Transverse colon (tissue), 4 donors: ENCODE measurements at places on chromosomes 13 and 19. TPM values are rescaled to one million over a fixed set of nuclear protein-coding genes. Genes with fewer than 3 reads are reported as not detected.
A peak's percentile ranks its signal among the peaks of the same experiment; 100 is the strongest.

DNA sequence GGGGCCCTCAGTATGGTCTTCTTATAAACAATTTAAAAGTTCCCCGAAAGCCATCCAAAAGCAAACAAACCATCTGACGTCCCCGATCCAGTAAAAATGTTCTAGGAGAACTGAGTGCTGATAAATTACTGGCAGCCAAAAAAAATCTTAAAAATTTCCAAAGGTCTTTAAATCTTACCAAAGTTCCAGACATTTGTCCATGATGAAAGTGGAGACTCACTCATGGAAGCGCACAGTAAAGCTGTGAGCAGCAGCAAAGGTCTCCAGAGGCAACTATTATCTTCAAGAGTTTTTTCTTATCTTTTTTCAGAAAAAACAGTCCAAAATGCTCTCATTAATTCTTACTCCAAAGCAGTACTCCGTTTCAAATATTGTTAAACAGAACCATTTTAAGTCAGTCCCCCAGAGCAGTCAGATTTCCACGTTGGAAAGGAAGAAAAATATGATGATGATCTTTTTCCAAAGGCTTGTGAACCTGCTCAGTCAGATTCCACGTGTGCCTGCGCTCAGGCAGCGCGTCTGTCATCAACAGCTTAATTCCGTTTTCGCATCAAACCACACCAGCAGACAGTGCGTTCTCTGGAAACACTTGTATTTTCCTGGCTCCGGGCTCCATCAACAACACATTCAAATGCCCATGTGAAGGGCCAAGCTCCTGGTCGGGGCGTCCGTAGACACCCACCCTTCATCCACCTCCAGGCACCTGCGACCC lies 85.4 kb downstream of the COL4A1 start:
- H3K27me3 ChIP-seq = no peaks in the 10 kb centered on the region
- DNase-seq = no peak
- peak overlapping the region; percentile 86 for H3K27ac ChIP-seq
- no peaks in the 10 kb centered on the region for H3K36me3 ChIP-seq
- no peak overlapping the region for H3K4me3 ChIP-seq

DNA sequence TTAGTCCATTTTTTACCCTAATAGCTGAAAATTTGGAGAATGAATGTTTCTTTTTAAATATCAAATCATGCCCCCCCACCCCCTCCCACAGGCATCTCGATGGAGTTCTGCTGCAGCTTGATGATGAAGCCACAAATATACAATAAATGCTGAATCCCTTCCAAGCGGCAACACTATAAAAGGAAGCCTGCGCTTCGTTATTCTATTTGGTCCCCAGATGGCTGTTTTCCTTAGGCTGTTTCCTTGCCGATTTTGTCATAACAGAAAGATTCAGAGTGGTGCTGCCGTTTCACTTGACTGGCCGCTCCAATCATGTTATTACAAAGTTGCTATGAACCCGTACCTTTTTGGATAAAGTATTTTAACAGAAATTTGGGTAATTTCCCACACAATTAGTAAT lies 79.5 kb downstream of the MYO16 start:
- no peaks in the 10 kb centered on the region for H3K27me3 ChIP-seq
- DNase-seq = no peak
- H3K4me3 ChIP-seq = no peak overlapping the region
- no peak overlapping the region for H3K27ac ChIP-seq

- no peaks in the 10 kb centered on the region for H3K4me1 ChIP-seq
- no peaks in the 10 kb centered on the region for H3K36me3 ChIP-seq
- no peak overlapping the region for H3K27ac ChIP-seq
- H3K27me3 ChIP-seq = no peaks in the 10 kb centered on the region
- no peak overlapping the region for H3K4me3 ChIP-seq
These were observed 356.8 kb upstream of the SLITRK1 start for GRCh38 chr13:84239032-84239431.

- DNase-seq = no peak
- H3K4me1 ChIP-seq = no peaks in the 10 kb centered on the region
- H3K27me3 ChIP-seq = peaks cover 51% of the 10 kb centered on the region
- no peak overlapping the region for H3K4me3 ChIP-seq
- no peak overlapping the region for H3K27ac ChIP-seq
These were observed 3.8 kb upstream of the IFNL4 start for GRCh38 chr19:39252458-39252857.

The RUBCNL gene
- 14.2 TPM for total RNA-seq

GRCh38 chr13:20769091-20769490 lies 4.7 kb downstream of the EEF1AKMT1 start:
- no peak overlapping the region for H3K27ac ChIP-seq
- no peaks in the 10 kb centered on the region for H3K36me3 ChIP-seq
- no peak for DNase-seq
- H3K27me3 ChIP-seq = no peaks in the 10 kb centered on the region

- no peaks in the 10 kb centered on the region for H3K36me3 ChIP-seq
- peak; percentile 18 for DNase-seq
- no peaks in the 10 kb centered on the region for H3K27me3 ChIP-seq
- H3K4me1 ChIP-seq = peaks cover 37% of the 10 kb centered on the region
- H3K4me3 ChIP-seq = peak overlapping the region; percentile 98
These were observed 1.5 kb downstream of the ILF3 start for GRCh38 chr19:10655457-10656312.

The ZNF682 gene
- total RNA-seq = 5.5 TPM

DNA sequence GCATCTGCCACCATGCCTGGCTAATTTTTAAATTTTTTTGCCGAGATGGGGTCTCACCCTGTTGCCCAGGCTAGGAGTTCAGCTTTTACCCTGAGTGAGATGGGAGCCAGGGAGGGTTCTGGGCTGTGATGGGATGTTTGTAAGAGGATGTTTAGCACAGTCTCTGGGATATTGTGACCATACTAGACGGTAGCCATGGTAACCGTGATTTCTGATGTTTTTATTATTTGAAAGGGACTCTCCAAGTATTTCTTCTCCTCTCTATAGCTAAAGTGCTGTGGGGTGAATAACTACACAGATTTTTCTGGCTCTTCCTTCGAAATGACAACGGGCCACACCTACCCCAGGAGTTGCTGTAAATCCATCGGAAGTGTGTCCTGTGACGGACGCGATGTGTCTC lies 10.4 kb downstream of the TSPAN16 start:
- no peaks in the 10 kb centered on the region for H3K27me3 ChIP-seq
- no peak for DNase-seq
- no peaks in the 10 kb centered on the region for H3K4me1 ChIP-seq
- no peak overlapping the region for H3K27ac ChIP-seq
- no peak overlapping the region for H3K4me3 ChIP-seq
- no peaks in the 10 kb centered on the region for H3K36me3 ChIP-seq

DNA sequence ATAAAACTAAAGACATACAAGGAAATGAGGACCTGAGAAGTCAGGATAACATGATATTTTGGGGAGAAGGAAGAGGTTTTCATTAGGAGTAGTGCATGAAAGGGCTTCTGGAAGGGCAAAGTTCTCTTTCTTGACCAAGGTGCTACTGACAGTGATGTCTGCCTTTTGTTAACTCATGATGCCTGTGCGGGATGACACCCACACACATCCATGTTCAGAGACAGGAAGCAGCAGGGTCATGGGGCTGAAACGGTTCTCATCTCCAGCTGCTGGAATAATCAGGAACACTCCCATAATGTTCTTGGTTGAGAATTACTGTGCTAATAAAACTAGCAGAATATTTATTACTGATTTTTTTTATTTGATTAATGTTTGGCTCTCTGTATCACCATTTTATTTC lies 29.1 kb downstream of the KCNC3 start:
- no peak overlapping the region for H3K27ac ChIP-seq
- no peaks in the 10 kb centered on the region for H3K4me1 ChIP-seq
- no peaks in the 10 kb centered on the region for H3K27me3 ChIP-seq

DNA sequence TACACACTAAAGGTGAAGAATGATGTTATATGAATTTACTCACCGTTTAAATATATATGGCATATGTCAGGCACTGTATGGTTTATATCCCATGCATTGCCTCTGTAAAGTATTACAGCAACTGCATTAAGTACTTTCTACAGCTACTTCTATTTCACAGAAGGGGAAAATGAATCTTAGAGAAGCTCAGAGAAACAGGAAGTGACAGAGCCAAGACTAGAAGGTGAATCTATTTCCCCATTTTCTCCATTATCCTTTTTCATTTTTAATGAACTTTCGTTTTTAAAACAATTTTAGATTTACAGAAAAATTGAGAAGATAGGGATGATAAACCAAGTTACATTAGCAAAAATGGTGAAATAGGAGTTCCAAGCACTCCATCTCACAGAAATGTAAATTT lies 863.3 kb downstream of the UQCRFS1 start:
- H3K36me3 ChIP-seq = no peaks in the 10 kb centered on the region
- DNase-seq = no peak
- H3K4me3 ChIP-seq = no peak overlapping the region
- H3K27me3 ChIP-seq = no peaks in the 10 kb centered on the region

The HNRNPL gene
- total RNA-seq = 191 TPM

DNA sequence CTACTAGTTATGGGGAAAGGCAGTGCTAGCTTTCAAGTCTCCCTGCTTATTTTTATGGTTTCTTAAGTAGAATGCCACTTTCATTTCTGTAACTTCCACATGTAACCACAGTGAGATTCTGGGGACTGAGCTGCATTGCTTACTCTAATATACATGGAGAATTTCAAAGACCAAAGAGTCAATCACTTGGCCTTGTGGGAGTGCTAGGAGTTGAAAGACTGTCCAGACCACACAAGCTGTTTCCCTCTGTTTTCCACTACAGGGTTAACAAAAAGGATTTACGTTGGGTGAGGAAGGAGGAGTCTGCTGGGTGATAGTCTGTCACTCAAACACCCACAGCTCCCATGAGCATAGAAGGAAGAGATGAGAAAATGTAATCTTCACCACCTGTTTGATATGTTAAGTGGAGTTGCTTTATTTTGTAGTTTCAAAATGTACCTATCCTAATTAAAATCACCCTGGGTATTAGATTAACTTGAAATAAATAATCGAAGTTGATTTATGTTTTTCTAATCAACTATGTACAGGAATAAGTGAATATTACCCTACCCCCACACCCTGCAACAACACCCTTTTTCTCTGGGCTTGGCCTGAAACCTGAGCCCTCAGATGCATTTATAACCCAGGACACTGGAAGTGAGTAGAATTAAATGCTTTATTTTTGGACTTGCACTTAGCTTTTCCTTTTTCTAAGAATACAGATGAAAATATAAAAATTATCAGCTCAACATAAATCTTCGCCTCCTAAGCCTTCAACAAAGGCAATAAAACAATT lies 225.8 kb upstream of the SLC10A2 start:
- H3K36me3 ChIP-seq = no peaks in the 10 kb centered on the region
- H3K4me1 ChIP-seq = no peaks in the 10 kb centered on the region
- no peaks in the 10 kb centered on the region for H3K27me3 ChIP-seq
- H3K27ac ChIP-seq = no peak overlapping the region
- no peak for DNase-seq
- no peak overlapping the region for H3K4me3 ChIP-seq

The METTL21C gene
- total RNA-seq = not detected

The OXGR1 gene
- not detected for total RNA-seq

The CEACAM19 gene
- total RNA-seq = 13.7 TPM

DNA sequence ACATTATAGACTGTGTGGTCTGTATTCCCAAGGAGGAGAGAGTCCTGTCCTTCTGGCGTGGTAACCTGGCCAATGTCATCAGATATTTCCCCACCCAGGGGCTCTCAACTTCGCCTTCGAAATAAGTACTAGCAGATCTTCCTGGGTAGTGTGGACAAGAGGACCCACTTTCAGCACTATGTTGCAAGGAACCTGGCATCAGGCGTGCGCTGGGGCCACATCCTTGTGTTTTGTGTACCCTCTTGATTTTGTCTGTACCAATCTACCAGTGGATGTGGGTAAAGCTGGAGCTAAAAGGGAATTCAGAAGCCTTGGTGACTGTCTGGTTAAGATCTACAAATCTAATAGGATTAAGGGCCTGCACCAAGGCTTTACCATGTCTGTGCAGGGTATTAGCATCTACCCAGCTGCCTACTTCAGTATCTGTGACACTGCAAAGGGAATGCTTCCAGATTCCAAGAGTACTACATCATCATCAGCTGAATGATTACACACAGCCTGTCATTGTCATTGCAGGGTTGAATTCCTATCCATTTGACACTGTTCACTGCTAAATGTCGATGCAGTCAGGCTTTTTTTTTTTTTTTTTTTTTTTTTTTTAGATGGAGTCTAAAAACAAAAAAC lies 148.0 kb downstream of the PRR20E start:
- no peak for DNase-seq
- H3K27ac ChIP-seq = no peak overlapping the region
- no peak overlapping the region for H3K4me3 ChIP-seq
- no peaks in the 10 kb centered on the region for H3K36me3 ChIP-seq

GRCh38 chr13:71879129-71879535 lies 12.1 kb upstream of the DACH1 start:
- H3K4me3 ChIP-seq = peak overlapping the region; percentile 20
- no peaks in the 10 kb centered on the region for H3K36me3 ChIP-seq
- H3K4me1 ChIP-seq = peaks cover 4% of the 10 kb centered on the region
- DNase-seq = no peak
- no peaks in the 10 kb centered on the region for H3K27me3 ChIP-seq

GRCh38 chr19:49981603-49982593 lies 20.9 kb upstream of the SIGLEC11 start:
- no peak overlapping the region for H3K27ac ChIP-seq
- no peak overlapping the region for H3K4me3 ChIP-seq
- no peaks in the 10 kb centered on the region for H3K4me1 ChIP-seq
- no peak for DNase-seq
- no peaks in the 10 kb centered on the region for H3K27me3 ChIP-seq

DNA sequence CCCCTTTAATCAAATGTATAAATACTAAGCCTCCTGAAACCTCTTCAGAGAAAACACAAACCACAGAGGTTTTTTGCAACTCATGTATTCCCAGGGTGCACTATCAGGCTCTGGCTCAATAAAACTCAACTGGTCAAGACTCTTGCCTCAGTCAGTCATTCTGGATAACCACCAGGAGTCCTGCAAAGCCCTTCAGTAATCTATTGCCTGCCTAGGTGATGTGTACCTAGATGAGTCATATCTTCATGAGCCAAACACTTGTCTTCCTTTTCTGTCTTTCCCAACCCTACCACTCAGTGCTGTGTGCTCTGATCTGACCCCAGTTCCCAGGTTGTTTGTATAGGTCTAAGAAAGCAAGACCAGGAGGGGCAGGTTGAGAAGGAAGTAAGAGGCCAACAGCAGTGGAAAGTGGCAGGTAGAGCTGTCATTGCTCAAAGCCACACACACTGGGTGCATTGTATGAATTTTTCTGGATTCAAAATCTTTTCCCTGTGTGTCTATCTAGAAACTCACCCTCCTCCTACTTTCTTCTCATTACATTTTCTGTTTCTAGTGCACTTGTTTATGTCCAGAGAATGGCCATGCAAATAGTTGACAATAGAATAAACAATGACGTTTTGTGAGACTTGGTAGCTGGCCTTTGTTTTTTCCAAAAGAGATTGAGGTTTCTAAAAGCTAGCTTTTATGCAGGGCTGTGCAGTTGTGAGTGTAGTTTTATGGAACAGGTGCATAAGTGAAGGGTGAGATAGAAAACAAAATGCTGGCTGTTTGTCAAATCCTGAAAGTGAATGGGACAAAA lies 48.1 kb downstream of the PSG1 start:
- DNase-seq = no peak
- H3K27ac ChIP-seq = no peak overlapping the region
- no peaks in the 10 kb centered on the region for H3K27me3 ChIP-seq
- no peak overlapping the region for H3K4me3 ChIP-seq
- H3K36me3 ChIP-seq = no peaks in the 10 kb centered on the region

- DNase-seq = peak; percentile 22
- peak overlapping the region; percentile 98 for H3K27ac ChIP-seq
- H3K36me3 ChIP-seq = no peaks in the 10 kb centered on the region
- peaks cover 10% of the 10 kb centered on the region for H3K4me1 ChIP-seq
- H3K4me3 ChIP-seq = peak overlapping the region; percentile 83
These were observed 158.4 kb downstream of the RNF17 start for GRCh38 chr13:24922387-24922744.

- no peak overlapping the region for H3K27ac ChIP-seq
- no peak for DNase-seq
- no peaks in the 10 kb centered on the region for H3K4me1 ChIP-seq
- no peaks in the 10 kb centered on the region for H3K36me3 ChIP-seq
- no peaks in the 10 kb centered on the region for H3K27me3 ChIP-seq
These were observed 663.8 kb downstream of the LIG4 start for GRCh38 chr13:107551521-107551920.
